Activated CD8-positive, alpha-beta memory T cell treated with anti-CD3 and anti-CD28 coated beads for 4 hours (primary cell): ENCODE measurements at places on chromosomes 11 and 22.

- no peak for DNase-seq
Measured at GRCh38 chr22:44580176-44581095, 82.4 kb upstream of the RTL6 start.

DNA sequence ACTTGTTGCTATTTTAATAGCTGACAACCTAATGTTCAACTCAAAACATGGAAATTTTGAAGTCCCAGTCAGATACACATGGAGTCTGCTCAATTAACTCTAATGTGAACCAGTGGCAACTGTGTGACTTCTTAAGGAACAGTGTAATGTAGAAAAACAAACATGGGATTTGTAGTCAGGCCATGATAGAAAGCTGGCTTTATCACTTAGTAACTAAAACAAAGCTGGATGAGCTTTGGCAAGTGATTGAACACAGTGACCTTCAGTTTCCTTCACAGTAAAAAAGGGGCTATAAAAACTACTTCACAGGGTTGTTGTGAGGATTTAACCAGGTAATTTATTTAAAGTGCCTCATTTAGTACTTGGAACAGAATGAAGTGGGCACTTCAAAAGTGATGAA lies 62.6 kb downstream of the PRCP start:
- DNase-seq: no peak

DNA sequence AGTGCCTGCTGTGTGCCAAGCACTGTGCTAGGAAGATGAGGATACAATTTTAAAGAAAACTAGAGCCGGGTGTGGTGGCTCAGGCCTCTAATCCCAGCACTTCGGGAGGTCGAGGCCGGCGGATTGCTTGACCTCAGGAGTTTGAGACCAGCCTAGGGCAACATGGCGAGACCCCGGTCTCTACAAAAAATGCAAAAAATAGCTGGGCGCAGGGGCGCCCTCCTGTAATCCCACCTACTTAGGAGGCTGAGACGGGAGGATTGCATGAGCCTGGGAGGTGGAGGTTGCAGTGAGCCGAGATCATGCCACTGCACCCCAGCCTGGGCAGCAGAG lies 8.3 kb downstream of the TPBGL start:
- DNase-seq: no peak

DNA sequence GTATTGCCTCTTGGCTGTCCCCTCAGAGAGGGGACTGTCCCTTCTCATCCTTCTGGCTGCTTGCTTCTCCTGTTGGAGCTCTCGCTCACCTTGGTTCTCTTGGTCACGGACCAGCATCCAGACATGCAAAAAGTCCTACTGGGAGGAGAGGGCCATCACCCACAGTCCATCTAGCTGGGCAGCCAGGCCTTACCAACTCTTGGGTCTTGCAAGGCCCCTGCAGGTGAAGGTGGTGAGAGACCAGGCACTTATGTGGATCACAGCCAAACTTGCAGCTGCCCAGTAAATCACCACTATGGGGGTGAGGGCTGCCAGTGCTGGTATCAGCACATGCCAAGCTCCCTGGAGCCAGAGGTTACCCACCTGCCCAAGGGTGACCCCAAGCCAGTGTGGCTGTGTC lies 36.3 kb downstream of the KCNQ1OT1 start:
- DNase-seq: no peak

DNA sequence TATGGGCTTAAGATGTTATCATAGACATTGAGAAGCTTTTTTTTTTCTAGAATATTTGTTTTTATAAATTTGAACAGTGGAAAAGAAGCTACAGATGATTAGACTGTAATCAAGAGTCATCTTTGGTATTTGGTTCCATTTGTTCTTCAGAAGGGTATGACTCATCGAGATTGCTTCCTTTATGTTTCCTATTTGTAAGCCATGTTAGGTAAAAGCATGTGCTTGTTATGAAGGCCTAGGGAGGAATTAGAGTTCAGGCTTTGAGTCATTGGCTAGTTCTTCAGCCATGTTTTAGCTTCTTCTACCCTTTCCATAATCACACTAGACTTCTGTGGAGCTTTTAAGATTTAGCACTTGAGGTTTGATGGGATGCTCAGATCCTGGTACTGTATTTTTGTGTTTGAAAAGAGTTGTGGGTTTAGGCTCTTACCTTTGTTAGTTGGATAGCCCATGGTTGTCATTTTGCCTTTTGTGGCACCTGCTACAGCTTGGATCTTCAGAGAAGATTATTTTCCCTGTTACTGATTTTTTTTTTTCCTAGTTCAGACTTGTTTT lies 44.3 kb downstream of the POLD3 start:
- no peak for DNase-seq

DNA sequence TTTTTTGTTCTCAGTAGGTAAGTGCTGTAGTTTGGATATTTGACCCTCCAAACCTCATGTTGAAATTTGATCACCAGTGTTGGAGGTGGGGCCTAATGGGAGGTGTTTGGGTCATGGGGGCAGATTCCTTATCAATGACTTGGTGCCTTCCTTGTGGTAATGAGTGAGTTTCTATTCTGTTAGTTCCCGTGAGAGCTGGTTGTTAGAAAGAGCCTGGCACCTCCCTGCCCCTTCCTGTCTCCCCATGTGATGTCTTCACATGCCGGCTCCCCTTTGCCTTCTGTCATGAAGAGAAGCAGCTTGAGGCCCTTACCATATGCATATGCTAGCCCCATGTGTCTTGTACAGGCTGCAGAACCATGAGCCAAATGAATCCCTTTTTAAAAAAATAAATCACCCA lies 138.3 kb downstream of the TMEM135 start:
- DNase-seq: no peak

DNA sequence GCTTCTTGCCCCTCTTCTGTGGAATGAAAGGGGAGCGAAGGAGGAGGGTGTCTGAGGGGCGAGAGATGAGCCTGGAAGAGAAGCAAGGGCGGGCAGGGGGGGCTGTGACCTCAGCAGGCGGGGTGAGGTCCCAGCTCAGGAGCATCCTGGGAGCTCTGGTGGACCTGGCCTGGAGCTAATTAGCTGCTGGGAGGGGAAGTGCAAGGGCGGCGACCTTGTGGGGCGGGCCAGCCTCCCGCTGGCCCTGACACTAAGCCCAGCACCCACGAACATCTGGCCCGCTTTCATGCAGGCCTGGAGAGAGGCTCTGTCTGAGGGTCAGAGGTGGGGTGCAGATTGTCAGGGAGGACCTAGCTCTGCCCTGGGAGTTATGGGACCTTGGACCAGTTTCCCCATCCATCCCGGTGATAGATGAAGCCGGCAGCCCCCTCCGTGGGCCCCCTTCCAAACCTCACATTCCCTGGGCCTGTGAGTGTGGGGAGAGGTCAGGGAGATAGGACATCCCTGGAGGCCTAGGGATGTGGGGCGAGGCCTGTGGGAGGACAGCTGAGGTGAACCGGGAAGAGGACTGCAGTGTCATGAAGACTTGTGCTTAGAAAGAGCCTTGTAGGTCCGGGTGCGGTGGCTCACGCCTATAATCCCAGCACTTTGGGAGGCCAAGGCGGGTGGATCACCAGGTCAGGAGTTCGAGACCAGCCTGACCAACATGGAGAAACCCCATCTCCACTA lies 28.5 kb upstream of the CD82 start:
- DNase-seq: no peak
